ENCODE measurements at places on chromosomes 7 and 10.
A peak's percentile ranks its signal among the peaks of the same experiment; 100 is the strongest.

DNA sequence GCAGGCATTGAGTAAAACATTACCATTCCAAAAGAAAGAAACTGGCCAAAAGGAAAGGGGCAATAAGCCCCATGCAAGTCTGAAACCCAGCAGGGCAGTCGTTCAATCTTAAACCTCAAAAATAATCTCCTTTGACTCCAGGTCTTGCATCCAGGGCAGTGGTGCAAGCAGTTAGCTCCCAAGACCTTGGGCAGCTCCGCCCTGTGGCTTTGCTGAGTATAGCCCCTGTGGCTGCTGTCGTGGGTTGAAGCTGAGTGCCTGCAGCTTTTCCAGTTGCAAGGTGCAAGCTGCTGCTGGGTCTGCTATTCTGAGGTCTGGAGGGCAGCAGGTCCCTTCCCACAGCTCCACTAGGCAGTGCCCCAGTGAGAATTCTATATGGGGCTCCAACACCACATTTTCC is 580.1 kb upstream of the AUTS2 start:
- H3K27me3 ChIP-seq, result no peaks in the 10 kb centered on the region
- H3K4me3 ChIP-seq, result no peak overlapping the region
- DNase-seq, result no peak
- no peaks in the 10 kb centered on the region for H3K4me1 ChIP-seq
- H3K36me3 ChIP-seq, result no peaks in the 10 kb centered on the region

DNA sequence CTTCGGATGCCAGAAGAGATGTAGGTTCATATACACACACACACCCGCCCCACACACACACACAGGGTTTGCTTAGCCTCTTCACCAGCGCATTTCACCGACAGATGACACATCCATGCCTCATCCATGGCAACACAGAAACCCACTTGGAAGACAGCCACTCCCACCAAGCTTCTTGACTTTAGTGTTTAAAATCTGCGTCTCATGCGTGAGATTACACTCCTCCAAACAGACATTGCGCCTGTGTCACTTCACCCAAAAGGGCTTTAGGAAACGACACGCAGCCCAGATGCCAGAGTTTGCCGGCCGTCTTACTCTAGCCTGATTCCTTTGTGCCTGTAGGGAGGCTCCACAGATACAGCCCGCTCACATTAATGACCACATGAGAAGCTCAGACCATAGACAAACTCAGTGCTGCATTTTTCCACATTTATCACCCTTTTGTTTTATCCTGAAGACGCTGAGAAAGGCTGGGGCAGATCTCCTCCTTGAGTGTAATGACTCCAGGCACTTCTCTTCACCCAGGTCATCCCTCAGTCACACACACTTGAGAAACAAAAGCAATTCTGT is 73.8 kb downstream of the DIP2C start:
- peaks cover 53% of the 10 kb centered on the region for H3K4me1 ChIP-seq
- DNase-seq, result no peak
- H3K36me3 ChIP-seq, result no peaks in the 10 kb centered on the region
- H3K27ac ChIP-seq, result no peak overlapping the region
- H3K4me3 ChIP-seq, result no peak overlapping the region
- no peaks in the 10 kb centered on the region for H3K27me3 ChIP-seq

DNA sequence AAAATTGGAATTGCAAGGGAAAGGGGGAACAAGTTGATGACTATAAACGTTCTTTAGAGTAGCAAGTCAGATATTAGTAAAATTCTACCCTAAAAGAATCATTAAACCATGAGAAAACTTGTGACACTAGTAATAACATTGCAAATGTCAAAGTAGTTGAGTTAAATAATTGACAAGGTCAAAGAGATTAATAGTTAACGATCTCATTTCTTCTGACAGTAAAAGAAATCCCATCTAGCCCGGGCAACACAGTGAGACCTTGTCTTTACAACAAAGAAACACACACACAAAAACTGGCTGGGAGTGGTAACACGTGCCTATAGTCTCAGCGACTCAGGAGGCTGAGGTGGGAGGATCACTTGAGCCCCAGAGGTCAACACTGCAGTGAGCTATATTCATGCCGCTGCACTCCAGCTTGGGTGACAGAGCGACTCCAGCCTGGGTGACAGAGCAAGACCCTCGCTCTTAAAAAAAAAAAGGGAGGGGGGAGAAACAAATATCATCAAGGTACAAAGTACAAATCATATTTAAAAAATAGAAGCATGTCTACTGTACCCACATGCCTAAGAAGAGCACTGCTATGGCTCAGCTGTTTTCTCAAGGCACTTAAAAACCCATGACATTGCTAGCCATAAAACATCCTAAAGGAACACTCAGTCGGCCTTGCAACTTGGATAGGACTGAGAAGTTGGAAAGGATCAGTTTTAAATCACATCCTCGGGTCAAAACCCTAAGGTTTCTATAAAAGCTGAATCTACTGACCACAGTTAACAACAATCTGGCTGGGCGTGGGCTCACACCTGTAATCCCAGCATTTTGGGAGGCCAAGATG is 401.1 kb downstream of the PARD3 start:
- H3K36me3 ChIP-seq, result no peaks in the 10 kb centered on the region
- H3K4me1 ChIP-seq, result no peaks in the 10 kb centered on the region
- H3K27ac ChIP-seq, result no peak overlapping the region
- H3K4me3 ChIP-seq, result no peak overlapping the region

- no peak overlapping the region for H3K27ac ChIP-seq
- no peak overlapping the region for H3K4me3 ChIP-seq
- no peak for DNase-seq
- no peaks in the 10 kb centered on the region for H3K36me3 ChIP-seq
- no peaks in the 10 kb centered on the region for H3K4me1 ChIP-seq
These were observed 43.9 kb upstream of the PODXL start for GRCh38 chr7:131600085-131600881.

- H3K4me1 ChIP-seq, result no peaks in the 10 kb centered on the region
- no peaks in the 10 kb centered on the region for H3K27me3 ChIP-seq
- DNase-seq, result no peak
- no peak overlapping the region for H3K4me3 ChIP-seq
- no peaks in the 10 kb centered on the region for H3K36me3 ChIP-seq
- no peak overlapping the region for H3K27ac ChIP-seq
These were observed 160.0 kb downstream of the NEBL start for GRCh38 chr10:20737107-20737506.

- H3K4me3 ChIP-seq, result no peak overlapping the region
- H3K27me3 ChIP-seq, result no peaks in the 10 kb centered on the region
- H3K27ac ChIP-seq, result no peak overlapping the region
- no peak for DNase-seq
These were observed 10.7 kb upstream of the SGMS1 start for GRCh38 chr10:50634479-50634878.

- no peak overlapping the region for H3K4me3 ChIP-seq
- DNase-seq, result no peak
- no peaks in the 10 kb centered on the region for H3K4me1 ChIP-seq
- no peaks in the 10 kb centered on the region for H3K27me3 ChIP-seq
- H3K27ac ChIP-seq, result no peak overlapping the region
These were observed 234.5 kb downstream of the AHR start for GRCh38 chr7:17532861-17533404.

DNA sequence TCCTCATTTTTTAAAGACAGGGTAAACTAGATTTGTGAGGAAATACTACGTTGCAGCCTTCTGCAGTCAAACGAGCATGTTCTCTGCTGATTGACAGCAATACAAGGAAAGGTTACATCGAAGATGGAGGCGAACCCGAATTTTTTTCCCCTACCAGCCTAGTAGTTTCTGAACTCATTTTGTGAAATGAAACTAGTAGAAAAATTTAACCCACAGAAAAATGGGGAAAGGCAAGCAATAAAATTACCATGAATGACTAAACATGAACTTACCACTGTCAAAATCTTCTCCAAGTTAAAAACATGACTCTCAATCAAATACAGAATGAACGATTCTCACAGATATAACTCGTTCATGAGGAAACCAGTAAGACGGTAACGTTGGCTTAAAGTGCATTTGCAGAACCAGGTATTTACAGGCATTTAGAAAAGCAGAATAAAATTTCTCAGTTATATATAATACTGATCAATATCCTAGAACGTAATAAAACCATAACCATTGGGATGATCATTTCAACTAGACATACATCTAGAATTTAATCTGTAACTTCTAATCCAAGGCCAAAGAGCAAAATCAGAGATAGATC is 73.9 kb downstream of the CELF2 start:
- DNase-seq, result no peak
- no peaks in the 10 kb centered on the region for H3K36me3 ChIP-seq
- no peak overlapping the region for H3K27ac ChIP-seq
- H3K27me3 ChIP-seq, result no peaks in the 10 kb centered on the region

- H3K4me1 ChIP-seq, result peaks cover 16% of the 10 kb centered on the region
- no peak overlapping the region for H3K4me3 ChIP-seq
- H3K36me3 ChIP-seq, result no peaks in the 10 kb centered on the region
- peak overlapping the region; percentile 1 for H3K27ac ChIP-seq
- H3K27me3 ChIP-seq, result no peaks in the 10 kb centered on the region
These were observed 13.0 kb downstream of the OR9A2 start for GRCh38 chr7:143013893-143014292.

DNA sequence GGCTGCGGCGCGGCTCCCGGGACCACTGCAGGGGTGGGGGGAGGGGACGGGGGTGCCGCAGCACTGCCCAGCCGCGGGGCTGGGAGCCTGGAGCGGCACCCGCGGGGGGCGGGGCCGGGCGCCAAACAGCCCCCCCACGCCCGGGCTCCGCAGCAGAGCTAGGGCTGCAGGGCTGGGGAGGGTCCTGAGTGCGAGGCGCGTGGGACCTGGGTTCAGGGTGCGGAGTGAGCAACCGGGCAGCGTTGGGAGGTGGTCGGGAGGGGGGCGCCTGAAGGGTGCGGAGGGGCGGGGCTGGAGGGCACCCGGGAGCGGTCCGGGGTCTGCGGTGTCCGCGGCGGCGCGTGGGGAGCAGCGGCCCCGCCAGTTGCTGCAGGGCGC is 528 bp downstream of the CAMK2G start:
- peaks cover 13% of the 10 kb centered on the region for H3K36me3 ChIP-seq
- DNase-seq, result no peak
- peak overlapping the region; percentile 18 for H3K27ac ChIP-seq
- H3K4me3 ChIP-seq, result peak overlapping the region; percentile 90

DNA sequence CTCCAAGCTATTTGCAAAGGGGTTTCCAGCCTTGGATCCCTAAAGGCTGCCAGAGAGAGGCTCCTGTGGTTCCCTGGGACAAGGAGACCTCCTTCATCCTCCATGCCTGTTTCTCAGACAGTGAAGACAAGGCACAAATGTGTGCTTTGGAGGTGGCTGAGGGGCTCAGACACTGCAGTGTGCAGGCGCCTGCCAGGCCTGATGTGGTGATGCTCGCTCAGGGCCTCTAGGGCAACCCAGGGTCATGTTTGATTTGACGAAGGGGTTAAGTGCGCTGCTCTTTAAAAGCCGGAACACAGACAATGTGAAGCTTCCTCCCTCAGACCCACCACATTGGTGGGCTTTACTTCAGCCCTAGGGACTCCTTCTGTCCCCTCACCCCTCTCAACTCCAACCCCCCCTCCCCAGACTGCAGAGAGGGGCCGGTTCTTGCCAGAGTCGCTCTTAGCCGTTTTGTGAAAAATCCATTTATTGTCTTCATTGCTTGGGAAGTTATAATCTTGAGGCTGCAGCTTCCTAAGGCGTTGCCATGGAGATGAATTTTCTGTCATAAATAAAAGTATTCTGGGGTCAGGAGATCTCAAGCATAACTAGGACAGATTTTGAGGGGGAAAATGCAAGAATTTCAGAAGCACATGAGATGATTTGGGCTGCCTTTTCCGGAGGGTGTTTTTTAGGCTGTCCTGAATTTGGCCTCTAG is 35.8 kb downstream of the PDGFA start:
- peaks cover 36% of the 10 kb centered on the region for H3K27me3 ChIP-seq
- DNase-seq, result no peak
- no peak overlapping the region for H3K4me3 ChIP-seq

GRCh38 chr10:44761076-44761475 is 150.1 kb upstream of the TMEM72 start:
- H3K36me3 ChIP-seq, result no peaks in the 10 kb centered on the region
- no peak overlapping the region for H3K4me3 ChIP-seq
- no peaks in the 10 kb centered on the region for H3K27me3 ChIP-seq
- DNase-seq, result no peak
- H3K4me1 ChIP-seq, result no peaks in the 10 kb centered on the region

DNA sequence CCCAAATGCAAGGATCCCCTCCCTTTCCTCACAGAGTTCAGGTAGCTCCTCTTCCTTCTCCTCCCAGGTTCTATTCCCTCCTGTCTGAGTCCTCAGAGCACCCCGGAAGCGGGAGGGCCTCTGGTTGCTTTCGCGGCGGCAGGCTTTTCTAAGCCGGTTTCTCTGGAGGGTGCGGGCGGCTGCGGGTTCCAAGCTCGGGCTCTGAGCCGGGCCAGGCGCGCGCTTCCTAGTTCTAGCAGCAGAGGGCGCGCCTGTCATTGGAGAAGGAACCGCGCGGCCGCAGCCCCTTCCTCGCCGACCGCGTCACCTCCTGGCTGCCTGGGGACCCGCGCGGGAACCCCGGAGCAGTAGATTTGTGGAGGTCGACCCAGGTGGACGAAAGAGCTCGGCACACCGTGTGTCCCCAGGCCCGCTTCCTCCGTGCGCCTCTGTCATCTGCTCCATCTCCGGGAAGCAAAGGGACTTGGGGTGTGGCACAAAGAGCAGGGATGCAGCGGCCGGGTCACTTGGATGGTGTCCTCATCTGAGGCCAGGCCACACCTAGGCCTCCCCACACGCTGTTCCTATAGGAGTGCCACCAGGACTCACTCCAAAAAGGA is 389.0 kb upstream of the PODXL start:
- H3K27me3 ChIP-seq, result peaks cover 29% of the 10 kb centered on the region
- DNase-seq, result peak; percentile 64
- H3K4me3 ChIP-seq, result no peak overlapping the region
- no peaks in the 10 kb centered on the region for H3K36me3 ChIP-seq
- H3K27ac ChIP-seq, result no peak overlapping the region
- H3K4me1 ChIP-seq, result peaks cover 31% of the 10 kb centered on the region

DNA sequence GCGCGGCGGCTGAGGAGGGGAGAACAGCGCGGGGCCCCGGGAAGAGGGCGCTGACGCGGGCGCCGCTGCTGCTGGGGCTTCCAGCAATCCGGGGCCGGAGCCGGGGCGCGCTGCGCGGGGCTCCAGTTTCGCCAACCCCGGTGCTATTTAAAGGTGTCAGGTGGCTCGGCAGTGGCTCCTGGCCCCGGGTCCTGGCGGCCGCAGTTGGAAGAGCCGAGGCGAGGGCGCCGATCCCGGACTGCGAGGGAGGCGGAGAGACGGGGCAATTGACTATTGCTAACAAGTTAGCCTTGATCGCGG is 347 bp downstream of the LBX1 start:
- peaks cover 100% of the 10 kb centered on the region for H3K27me3 ChIP-seq
- peak overlapping the region; percentile 33 for H3K4me3 ChIP-seq
- DNase-seq, result no peak
- no peaks in the 10 kb centered on the region for H3K36me3 ChIP-seq
- peaks cover 64% of the 10 kb centered on the region for H3K4me1 ChIP-seq
